ENCODE measurements at places on chromosomes 5 and 9.

GRCh38 chr9:96495341-96495740 lies 45.4 kb downstream of the HABP4 start:
- DNase-seq: no peak

DNA sequence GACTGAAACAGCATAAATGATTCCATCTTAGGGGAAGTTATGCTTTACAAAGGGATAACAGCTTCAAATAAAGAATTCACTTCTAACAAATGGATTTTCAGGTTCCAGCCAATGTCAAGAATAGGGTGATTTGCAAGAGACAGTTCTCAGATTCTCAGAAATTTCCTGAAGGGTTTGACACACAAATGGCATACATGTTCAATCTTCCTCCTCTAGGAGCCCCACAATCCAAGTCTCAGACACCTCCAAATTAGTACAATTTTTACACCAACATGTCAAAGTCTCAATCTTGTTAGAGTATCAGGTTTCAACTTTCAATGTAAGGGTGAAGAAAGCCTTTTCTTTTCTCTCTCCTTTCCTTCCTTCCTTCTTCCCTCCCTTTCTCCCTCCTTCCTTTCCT lies 996.6 kb downstream of the TLE1 start:
- DNase-seq: no peak

DNA sequence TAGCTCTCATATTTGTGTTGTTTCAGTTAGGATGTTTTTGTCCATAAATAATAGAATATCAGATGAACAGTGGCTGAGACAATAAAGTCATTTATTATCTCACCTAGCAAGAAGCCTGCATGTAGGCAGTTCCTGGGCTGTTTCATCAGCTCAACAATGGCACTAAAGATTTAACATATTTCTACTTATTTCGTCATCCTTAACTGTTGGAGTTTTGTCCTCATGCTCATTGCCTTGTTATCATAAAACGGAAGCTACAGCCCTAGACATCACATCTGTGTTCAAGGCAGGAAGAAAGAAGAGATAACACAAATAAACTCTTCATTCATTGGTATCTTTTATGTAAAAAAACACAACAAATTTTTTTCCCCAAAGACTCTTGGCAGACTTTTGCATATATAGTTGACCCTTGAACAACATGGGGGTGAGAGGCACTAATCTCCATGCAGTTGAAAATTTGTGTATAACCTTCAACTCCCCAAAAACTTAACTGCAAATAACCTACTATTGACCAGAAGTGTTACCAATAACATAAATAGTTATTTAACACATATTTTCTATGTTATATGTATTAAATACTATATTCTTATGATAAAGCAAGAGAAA lies 277.2 kb upstream of the ADRA1B start:
- DNase-seq: no peak

GRCh38 chr5:131751506-131751905 lies 45.3 kb downstream of the FNIP1 start:
- no peak for DNase-seq

- no peak for DNase-seq
These were observed 116.5 kb downstream of the GDNF start for GRCh38 chr5:37723162-37723961.

DNA sequence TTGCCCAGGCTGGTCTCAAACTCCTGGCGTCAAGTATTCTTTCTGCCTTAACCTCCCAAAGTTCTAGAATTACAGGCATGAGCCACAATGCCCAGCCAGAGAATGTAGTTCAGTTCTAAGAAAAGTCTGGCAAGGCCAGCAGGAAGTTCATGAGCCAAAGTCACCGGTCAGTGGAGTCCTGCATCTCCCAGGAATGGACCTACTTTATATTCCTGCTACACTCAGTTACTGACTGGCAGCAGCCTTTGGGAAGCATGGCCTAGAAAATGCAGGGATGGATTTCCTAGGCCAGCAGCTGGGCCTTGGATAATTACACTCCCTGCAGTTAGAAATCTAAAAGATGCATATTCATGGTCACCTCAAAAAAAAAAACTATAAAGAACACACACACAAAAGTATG lies 135.7 kb downstream of the CAAP1 start:
- no peak for DNase-seq

GRCh38 chr5:109924237-109925107 lies 234.7 kb downstream of the MAN2A1 start:
- no peak for DNase-seq

DNA sequence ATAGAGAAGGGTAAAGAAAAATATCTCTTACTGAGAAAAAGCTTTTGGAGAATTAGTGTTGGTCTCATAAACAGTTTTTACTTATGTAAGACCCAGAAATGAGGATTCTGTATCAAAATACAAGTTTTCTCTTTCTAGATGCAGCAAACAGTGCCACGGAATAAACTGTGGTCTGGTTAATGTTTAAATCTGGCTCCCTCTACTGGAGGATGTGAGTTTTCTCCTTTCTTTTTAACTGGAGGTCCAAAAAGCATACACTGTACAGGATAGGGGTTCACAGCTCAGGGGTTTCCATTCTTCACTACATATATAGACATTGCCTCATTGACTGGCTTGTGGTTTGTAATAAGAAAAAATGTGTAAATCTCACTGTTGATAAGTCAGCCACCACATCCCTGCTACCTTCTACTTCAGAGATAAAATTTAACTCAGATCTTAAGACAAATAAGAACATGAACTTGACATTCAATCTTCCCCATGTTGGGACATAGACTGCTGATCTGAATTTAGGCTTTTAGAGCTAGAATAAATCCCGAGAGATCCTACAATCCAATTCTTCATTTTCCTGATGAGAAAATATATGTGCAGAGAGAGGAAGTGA lies 98.9 kb downstream of the CFAP95 start:
- no peak for DNase-seq

DNA sequence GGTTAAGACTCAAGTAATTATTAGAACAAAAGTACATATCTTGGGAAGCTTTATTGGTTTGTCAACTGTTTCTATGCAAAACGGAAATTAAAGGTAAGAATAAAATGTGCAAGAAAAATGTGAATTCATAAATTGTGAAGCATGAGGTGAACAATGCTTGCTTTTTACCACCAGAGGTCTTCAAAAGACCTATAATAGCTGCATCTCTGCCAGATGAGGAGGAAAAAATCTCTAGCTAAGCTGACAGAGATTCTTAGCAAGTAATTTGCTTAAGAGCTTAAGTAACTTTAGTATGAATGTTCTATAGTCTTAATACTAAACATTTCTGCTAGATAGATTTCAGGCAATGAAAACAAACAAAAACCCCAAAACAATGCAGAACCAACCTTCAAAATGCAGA lies 54.1 kb downstream of the MRPS30 start:
- no peak for DNase-seq

GRCh38 chr5:122882831-122883230 lies 37.4 kb downstream of the SNX24 start:
- no peak for DNase-seq

DNA sequence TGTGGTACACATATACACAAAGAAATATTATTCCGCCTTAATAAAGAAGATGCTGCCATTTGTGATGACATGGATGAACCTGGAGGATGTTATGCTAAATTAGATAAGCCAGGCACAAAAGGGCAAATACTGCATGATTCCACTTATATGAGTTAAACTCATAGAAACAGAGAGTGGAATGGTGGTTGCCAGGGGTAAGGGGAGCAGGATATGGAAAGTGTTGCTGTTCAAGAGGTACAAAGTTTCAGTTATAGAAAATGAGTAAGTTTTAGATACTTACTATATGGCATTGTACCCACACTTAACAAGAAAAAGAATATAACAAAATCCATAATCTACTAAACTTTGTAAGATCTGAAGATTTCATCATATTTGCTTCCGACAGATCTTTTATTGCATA lies 252.2 kb downstream of the SYK start:
- DNase-seq: no peak

DNA sequence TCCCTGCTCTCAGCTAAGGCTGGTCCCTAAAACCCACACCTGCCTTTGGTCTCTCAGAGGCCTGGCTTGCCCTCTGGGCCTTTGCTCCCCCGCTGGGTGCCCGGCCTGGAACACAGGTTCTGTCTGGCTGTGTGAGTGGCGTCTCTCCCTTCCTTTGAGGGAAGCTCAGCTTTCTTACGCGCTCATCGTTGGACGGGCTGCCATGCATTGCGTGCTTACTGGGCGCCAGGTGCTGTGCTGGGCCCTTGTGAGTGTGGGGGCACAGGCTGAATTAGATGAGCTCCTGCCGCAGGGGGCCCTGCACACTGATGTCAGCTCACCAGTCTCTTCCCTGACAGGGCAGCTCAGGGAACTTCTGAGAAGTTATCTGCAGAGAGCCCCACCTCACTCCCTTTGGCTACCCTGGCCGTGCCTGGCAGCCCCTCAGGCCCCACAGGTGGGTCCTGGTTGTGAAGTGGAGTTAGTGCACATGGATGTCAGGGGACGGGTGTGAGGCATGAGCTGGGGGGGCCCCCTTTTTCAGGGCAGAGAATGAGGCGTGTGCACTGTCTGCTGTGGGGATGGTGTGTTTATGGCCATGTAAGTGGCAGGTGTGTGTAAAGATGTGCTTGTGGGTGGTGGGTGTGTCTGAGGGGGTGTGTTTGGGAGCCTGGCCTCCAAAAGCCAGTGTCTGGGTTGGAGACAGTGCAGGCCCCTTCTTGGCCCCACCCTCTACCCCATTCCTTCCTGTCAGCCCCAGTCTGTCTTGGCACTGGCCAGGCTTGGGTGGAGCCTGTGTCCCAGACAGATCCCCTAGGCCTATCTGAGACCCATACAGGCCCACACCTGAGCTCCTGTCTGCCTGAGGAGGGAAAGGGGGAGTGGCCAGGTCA lies 7.5 kb upstream of the RMND5B start:
- no peak for DNase-seq

DNA sequence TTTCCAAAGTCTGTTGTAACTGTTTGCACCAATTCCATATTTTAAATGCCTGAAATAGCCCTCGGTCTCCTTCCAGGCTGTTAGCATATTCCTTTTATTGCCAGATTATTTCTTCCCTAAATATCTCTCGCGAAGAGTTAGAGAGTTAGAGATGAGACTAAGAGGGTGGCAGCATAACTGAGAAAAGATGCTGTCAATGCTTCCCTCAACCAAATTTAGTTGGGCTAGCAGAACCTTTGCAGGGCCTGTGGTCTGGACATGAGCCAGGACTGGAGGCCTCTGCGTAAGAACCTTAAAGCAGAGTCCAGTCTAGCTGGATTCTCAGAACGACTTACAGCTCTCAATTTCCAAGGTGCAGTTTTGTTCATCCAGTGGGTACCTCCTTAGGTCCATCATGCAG lies 135.9 kb downstream of the GABRB2 start:
- DNase-seq: no peak

- DNase-seq: no peak
These were observed 191.1 kb upstream of the DMRT1 start for GRCh38 chr9:650362-650761.

DNA sequence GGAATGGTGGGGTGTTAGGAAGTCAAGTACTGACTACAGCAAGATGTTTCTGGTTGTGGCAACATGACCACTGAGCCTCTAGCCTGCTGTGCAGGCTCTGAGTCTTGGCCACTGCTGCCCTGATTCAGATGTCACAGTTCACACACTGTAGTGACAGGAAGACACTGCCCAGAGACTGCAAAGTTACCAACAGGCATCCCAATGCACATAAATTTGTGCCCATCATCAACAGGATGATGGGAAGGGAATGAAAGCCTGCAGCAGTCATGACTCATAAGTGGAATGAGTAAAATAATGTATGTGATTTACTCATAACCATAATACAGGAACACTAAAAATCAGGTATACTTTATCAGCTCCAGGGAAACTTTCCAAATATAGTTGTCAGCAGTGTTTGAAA lies 251.6 kb upstream of the HAPLN1 start:
- DNase-seq: no peak

- no peak for DNase-seq
These were observed 41.9 kb downstream of the NIM1K start for GRCh38 chr5:43233946-43234345.

DNA sequence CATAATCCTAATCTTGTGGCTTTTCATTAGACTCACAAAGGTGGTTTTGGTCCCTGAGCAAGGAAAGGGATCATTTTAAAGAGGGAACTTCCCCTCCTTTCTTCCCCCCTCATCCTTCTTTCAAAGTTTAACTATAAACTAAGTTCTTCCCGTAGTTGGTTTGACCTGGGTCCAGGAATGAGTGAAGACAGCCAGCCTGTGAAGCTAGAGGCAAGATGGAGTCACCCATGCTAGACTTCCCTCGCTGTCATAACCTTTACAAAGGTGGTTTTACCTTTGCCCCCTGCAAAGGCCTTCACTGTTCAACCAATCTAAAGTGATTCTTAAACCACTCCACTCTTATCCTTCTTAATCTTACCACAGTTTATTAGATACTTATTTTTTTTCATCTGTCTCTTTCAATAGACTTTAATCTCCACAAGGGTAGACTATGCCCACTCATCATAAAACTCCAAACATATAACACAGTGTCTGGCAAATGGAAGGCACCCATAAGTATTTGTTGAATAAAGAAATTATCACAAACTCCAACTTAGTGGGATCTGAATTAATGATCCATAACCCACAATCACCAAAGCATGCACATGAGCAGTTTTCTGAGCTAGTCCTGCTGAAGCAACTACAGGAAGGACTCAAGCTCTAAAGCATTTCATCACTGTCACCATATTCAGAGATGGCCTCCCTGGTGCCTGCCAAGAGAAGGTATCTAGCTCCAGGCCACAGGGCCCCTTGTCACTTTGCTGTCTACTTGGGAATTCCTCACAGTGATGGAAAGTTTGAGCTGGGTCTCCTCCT lies 369.0 kb downstream of the SPOCK1 start:
- no peak for DNase-seq

GRCh38 chr5:81579262-81579924 lies 171.5 kb downstream of the SSBP2 start:
- DNase-seq: no peak

GRCh38 chr5:170464280-170465127 lies 39.3 kb upstream of the KCNIP1 start:
- no peak for DNase-seq

GRCh38 chr9:111805830-111806241 lies 11.1 kb upstream of the SHOC1 start:
- DNase-seq: no peak

DNA sequence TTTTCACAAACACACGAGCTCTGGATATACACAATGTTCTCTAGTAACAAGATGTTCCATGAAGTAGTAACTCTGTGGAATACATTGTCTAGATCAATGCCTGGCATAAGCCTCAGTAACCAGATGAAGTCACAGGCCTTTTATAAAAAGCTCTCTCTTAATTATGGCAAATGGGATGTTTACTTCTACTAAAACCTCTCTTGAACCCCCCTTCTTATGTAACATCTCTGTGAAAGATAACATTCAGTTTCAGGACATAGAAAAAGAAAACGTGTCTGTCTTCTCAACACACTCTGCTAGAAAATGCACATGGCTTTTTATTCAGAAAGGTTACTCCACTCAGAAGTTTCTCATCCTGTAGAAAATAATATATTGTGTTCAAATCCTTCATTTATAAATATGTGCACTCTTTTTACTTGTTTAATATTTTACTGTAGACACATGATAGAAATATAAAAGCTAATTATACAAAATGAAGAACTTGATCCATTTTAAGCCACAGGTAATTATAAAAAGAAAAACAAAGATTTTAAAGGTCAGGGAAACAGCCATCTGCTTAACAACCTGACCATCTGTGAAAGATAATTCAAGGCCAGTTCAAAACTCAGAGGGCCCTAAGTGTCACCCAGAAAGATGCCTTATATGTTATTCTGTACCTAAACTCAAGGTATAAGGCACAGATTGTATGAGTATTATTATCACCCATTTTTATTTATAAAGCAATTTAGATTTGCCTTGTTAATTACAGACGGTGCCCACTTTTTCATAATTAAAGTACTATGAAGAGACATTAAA lies 812.0 kb downstream of the CDH18 start:
- DNase-seq: no peak

- DNase-seq: no peak
These were observed 45.8 kb upstream of the SEMA4D start for GRCh38 chr9:89543621-89544278.

All from activated CD8-positive, alpha-beta memory T cell treated with anti-CD3 and anti-CD28 coated beads for 48 hours (primary cell).